ENCODE measurements at places on chromosomes 12 and 14.

DNA sequence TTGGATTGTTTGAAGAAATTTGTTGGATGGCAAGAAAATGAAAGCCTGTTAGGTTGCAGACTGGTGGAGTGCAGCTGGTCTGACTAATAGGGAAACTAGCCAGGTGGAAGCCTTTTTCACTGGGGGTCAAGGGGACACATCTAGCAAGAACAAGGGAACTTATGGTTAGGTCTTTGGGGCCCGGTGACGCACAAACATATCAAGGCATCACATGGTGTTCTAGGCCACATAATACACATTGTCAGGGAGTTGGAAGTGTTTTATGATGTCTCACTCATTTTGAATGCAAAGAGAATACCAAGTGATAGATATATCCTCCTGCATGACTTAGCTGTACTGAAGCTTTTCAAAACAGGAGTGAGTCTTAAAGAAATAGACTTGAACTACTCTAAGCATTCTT lies 351.2 kb downstream of the KCNH5 start:
- peak; percentile 34 for DNase-seq

DNA sequence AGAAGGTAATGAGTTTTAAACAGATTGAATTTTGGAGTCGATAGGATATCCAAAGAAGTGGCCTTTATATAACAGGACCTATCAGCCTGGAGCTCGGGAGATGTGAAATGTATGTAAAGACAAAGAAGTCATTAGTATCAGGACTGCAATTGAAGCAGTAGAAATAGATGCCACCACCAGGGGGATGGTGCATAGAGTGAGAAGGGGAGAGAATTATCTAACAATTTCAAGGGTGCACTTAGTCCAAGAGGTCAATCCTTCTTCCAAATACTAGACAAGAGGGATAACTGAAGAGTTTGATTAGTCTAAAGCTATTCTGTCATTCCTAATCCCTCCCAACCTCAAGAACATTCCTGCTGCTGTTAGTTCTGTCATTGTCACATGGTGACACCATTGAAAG lies 127.8 kb downstream of the CFAP54 start:
- DNase-seq = no peak

DNA sequence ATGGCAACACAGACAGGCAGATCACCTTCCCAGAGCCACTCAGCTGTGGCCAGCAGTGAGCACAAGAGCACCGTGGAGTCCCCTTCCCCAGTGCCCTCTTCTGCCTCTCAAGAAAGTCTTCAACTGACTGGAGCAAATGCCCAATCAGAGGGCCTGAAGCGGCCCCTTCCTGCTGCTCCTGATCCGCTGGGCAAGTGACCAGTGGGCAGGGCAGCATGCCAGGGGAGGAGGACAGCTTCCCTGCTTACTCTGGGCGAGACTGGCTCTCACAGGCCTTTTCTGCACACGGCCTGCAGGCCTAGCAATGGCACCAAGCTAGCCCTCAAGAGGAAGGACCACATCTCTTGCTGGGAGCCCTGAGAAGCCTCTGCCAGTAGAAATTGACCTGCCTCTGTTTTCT lies 890 bp downstream of the KRT71 start:
- DNase-seq = no peak

DNA sequence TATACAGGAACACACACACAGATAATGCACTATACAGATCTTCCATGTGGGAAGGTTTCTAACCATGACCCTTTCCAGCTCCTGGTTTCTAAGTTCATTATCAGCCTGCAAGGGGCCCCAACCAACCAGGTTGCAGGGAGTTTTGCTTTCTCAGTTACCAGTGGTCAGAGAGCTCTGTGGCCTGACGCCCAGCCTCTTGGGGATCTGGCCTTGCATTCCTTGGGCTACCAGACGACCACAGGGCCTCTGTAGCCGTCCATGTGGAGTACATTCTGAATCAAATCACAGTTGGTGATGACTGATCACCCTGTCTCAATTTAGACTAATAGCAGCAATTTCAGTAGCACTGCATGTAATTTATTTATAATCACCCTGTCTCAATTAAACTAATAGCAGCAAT lies 47.5 kb downstream of the PAH start:
- no peak for DNase-seq

DNA sequence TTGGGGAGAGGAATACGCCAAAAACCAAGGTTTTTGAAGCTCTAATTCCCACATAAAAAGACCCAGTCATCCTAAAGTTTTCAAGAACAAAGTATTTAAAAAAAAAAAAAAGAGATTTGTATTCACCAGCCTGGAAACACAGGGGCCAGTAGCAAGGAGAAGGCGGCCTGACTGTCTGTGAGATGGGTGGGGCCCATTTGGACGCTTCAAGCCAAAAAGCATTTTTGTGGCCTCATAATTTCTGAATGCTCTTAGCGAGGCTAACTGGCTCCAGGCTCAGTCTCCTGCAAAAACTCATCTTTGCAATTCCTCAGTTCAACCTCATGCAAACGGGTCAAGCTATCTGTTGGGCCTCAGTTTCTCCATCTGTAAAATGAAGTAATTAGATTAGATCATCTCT lies 514.1 kb downstream of the MED13L start:
- no peak for DNase-seq

- no peak for DNase-seq
These were observed 18.0 kb upstream of the TCP11L2 start for GRCh38 chr12:106284358-106285105.

GRCh38 chr14:40028991-40029390 lies 596.8 kb upstream of the FBXO33 start:
- DNase-seq = no peak

DNA sequence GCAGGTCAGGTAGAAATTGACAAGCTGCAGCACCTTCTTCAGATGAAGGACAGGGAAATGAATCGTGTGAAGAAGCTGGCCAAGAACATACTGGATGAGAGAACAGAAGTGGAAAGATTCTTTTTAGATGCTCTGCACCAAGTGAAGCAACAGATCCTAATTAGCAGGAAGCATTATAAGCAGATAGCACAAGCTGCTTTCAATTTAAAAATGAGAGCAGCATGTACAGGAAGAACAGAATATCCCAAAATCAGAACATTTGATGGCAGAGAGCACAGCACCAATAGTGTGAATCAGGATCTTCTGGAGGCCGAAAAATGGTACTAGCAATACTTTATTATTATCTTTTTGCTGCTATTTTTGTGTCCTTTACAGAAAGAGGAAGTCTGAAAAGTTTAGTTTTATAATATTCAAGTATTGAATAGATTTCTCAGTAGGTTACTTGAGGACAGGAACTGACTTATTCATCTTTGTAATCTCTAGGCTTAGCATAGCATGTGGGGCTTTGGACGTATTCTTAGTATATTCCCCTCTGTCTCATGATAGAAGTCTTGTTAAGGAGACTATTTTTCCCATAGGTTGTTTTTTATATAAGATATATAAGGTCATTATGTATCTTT lies 30.8 kb downstream of the BBOF1 start:
- DNase-seq = no peak

DNA sequence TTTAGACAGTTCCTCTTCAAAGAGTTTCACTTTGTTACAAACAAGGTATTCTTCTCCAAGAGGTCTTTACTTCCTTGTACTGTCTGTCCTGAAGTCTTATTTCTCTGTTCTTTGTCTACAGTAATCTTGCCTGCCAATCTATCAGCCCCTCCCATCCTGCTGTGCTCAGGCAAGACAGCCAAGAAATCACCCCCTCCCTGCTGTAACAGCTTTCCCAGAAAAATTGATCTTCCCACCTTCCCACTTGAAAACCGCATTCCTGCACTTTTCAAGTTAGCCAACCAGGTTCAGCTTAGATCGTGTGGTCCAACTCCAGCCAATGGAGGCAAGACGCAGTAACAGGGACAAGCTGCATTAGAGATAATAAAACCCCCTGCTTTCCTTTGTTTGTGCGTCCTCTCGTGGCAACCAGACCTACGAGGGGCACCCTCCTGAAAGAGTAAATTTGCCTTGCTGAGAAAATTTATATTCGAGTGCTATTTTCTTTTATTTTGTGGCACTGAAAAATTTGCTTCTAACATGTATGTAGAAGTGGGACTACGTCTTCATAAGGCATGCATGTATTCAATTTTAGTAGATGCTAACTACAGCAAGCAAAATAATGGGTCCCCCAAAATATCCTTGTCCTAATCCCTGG lies 46.5 kb upstream of the ESR2 start:
- DNase-seq = no peak

DNA sequence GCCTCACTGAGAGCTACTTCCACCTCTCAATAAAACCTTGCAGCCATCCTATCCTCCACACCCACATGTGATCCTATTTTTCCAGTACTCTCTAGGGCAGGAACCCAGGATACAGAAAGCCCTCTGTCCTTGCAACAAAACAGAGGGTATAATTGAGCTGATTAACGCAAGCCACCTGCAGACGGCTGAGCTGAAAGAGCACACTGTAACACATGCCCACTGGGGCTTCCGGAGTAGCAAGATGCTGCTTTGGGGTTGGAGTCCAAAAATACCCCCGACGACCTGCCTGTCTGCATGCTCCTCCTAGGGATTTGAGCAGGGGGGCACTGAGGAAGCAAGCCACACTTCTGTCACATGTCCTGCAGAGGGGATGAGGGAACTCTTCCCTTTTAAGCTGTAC lies 401.1 kb upstream of the FOXG1 start:
- no peak for DNase-seq

DNA sequence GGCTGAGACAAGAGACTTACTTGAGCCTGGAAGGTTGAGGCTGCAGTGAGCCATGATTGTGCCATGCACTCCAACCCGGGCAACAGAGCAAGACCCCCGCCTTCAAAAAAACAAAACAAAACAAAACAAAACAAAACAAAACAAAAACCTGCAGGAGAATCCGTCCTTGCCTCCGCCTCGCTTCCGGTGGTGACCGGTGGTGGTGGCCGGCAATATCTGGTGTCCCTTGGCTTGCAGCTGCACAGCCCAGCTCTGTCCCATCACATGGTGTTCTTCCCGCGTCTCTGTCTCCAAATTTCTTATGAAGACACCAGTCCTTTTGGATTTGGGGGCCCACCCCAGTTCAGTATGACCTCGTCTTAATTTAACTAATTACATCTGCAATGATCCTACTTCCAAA lies 10.0 kb downstream of the SMIM41 start:
- no peak for DNase-seq

Data from HS-5 (cell line).